Stimulated activated CD8-positive, alpha-beta memory T cell treated with anti-CD3 and anti-CD28 coated beads, Interleukin-4, amount 100 ng/mL, for 4 hours (primary cell): ENCODE measurements at places on chromosomes 7 and 10.
A peak's percentile ranks its signal among the peaks of the same experiment; 100 is the strongest.

DNA sequence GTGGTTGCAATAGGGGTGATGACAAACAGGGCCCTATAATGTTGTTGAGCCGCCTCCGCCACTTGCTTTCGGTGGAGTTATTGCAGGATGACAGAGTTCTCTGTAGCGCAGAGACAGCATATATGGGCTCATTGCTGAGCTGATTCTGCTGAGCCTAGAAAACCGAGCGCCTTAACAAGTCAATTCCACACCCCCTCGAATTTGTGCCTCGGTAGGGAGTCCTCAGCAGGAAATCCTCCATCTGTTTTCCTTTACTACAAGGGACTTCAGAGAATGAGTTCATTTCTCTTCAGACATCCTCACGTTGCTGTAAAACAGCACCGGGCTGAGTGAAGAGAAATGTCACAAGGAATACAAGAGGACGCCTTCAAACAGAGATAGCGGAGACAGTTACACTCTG, 90.7 kb upstream of the KIAA1217 start:
- DNase-seq, result no peak

GRCh38 chr7:39051707-39052106, 74.0 kb downstream of the POU6F2 start:
- DNase-seq, result no peak

GRCh38 chr7:43113622-43114457, 1.4 kb downstream of the HECW1 start:
- no peak for DNase-seq

DNA sequence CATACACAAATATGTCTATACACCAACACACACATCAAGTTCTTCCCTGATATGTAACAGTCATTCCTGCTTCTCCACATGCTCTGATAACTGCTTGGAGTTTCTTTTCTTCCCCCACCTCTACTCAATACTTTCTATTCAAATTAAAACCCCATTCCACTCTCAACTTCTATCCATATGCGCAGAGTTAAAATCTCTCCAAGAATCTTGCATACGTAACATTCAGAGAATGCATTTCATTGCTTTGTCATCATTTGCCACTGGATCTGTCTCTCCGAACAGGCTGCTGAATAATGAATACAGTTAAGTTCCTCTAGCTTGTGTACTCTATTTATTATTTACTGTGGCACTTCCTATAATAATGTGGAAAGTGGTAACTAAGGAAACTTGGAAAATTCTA, 68.8 kb downstream of the DGKB start:
- no peak for DNase-seq

GRCh38 chr7:4026941-4027486, 655.1 kb upstream of the FOXK1 start:
- DNase-seq, result no peak

GRCh38 chr7:158818325-158819213, 10.7 kb downstream of the ESYT2 start:
- DNase-seq, result peak; percentile 42
